ENCODE measurements at places on chromosomes 5 and 9.

DNA sequence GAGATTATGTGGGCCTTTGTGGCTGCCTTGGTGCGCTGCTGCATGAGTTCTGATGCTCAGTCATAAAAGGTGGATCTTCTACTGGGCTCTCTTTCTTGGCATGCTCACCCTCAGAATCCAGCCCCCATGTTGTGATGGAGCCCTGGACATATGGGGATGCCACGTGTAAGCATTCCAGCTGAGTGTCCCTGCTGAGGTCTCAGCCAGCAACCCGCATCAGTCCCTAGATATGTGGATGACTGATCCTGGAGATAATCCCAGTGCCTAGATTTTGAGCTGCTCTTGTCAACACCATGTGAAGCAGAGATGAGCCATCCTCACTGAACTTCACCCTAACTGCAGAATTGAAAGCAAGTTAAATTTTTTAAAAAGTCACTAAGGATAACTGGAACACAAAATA lies 390.1 kb downstream of the DMRT2 start:
- DNase-seq, result no peak

DNA sequence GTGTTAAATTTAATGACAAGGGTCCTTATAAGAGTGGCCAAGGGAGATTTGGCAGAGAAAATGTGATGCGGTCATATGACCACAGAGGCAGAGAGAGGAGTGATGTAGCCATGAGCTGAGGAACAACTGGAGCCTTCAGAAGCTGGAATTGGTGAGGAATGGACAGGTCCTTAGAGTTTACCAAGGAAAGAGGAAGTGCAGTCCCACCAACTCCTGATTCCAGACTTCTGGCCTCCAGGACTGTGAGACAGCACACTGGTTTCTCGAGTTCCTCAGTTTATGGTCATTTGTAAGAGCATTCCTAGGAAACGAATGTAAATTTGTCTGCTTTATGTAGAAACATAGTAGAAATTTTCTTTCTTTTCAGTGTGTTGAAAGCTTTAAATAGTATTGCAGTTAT lies 410.1 kb downstream of the CDH18 start:
- no peak for DNase-seq

- no peak for DNase-seq
Observed at GRCh38 chr5:32360906-32361305, 48.2 kb upstream of the MTMR12 start.

DNA sequence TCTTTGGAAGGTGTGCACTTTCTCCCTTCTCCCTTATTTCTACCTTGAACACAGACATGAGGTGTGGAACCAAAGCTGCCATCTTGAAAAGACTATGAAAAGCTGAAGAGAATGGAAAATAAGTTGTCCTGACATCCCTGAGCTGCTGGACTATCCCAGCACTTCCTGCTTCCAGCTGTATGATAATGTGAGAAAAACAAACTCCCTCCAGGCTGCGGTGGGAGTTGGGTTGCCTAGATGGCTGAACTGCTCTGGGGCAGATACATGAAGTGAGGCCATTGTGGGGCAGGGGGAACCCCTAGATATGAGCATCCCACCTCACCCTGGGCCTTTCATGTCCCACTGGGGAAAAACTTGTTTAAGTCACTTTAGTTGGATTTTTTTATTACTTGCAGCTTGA lies 82.4 kb downstream of the BOD1 start:
- DNase-seq, result no peak
